ENCODE measurements at places on chromosomes 11 and 22.

DNA sequence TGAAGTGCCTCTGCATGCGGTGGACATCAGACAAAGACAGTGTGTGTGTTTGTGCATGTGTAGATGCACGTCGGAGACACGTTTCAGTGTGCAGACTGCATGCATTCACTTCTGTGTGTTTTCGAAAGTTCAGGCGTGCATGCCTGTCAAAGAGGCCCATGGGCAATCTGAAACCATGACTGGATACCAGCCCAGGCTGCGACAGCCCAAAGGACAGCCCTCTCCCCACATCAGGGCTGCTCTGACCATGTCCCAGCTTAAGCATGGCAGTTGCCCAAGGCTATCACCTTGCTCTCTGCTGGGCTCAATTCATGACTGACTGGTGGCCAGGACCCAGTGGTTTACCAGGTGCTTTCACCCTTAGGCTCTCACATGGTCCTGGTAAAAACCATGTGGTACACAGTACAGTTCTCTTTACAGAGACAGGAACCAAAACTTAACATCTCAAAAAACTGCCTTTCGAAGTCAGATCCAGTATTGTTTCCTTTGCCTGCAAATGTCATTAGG is 423.7 kb upstream of the CADM1 start:
- DNase-seq = no peak

- DNase-seq = no peak
Observed at GRCh38 chr22:36337365-36338130, 50.2 kb downstream of the MYH9 start.

DNA sequence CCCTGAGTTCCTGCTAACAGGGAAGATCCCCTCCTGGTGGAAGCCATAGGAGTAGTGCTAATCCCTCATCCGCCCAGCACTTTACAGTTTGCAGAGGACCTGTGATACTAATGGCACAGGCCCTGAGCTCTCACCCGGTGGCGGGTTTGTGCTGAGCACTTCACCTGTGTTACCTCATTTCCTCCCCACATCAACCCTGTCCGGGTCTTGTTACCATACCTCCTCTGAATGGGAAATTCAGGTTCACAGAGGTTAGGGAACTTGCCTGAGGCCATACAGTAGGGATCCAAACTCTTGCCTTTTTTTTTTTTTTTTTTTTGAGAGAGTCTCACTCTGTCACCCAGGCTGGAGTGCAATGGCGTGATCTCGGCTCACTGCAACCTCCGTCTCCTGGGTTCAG is 25.2 kb downstream of the CAPN1 start:
- no peak for DNase-seq

DNA sequence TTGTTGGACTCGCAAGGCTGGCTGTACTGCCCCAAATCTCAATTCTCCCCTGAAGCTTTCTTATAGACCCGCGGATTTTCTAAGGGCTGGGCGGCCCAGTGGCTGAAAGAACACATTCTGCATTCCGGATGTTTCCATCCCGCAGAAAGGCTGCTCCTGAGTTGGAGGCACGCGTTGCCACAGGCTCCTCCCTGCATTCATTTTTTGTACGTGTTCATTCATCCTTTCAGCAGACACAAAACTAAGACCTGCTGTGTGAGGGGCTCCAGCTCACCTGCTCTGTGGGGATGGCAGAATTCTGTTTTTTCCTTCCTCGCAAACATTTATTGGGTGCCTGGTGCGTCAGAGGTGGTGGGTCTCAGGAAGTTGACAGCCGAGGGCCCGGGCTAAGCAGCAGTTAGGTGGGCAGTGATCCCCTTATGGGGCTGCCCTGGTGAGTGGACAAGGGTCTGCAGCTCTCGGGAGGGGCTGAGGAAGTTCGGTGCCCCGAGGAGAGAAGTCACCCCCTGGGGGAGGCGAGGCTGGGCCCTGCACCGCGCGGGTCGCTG is 23.7 kb downstream of the SHANK3 start:
- no peak for DNase-seq

GRCh38 chr11:23644443-23644842 is 784.2 kb upstream of the CCDC179 start:
- no peak for DNase-seq

DNA sequence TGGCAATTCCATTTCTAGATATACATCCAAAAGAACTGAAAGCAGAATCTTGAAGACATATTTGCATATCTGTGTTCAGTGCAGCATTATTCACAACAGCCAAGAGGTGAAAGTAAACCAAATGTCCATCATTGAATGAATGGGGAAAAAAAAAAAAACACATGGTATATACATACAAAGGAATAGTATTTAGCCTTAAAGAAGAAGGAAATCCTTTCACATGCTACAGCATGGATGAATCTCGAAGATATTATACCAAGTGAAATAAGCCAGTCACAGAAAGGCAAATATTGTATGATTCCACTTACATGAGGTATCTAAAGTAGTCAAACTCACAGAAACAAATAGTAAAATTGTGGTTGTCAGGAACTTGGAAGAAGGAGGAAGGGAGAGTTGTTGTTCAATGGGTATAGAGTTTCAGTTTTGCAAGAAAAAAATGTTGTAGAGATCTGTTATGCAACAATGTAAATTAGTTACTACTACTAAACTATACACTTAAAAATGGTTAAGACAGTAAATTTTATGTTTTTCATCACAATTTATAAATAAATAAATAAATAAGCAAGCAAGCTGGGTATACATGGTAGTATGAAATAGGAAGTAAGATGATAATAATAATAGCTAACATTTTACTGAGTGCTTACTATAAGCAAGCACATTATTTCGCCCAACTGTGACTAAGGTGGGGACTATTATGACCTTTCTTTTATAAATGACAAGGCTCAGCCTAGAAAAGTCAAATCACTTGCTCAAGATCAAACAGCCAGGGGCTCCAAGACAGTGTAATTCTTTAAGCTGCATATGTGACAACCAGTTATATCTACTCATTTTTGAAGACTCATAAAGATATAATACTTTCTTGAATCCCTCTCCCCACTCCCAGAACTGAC is 50.0 kb downstream of the FAM168A start:
- DNase-seq = no peak

DNA sequence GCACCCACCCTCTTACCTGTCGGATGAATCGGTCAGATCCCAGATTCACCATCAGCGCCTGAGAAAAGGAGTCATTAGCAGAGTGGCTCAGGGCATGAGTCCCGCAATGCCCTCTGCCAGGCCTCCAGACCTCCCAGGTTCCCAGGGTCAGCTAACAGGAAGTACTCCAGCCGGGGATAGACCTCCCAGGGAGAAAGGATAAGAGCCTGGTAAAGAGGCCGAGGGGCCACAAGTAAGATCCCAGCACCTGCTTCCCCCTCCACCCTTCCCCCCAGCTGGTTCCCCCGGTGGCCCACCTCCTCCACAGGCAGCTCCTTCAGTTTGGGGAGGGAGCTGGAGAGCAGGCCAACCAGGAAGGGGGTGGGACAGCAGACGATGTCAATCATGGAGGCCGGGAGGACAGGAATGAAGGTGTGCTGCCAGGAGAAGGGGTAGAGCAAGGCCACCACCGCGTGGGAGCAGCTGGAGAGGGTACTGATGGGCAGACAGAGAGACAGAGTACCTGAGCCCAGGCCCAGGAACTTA is 16.4 kb downstream of the RPL27A start:
- no peak for DNase-seq

DNA sequence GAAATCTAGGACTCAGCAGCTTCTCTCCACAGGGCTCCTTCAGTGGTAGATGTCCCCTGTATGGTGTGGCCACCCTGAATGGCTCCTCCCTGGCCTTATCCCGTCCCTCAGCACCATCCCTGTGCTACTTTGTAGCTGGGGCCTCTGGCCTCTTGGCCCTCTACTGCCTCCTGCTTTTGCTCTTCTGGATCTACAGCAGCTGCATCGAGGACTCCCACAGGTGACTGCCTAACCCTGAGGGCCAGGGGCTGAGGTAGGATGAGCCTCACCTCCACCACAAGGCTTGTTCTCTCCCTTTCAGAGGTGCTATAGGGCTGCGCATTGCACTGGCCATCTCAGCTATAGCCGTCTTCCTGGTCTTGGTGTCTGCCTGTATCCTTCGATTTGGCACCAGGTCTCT is 1.8 kb downstream of the TMEM179B start:
- no peak for DNase-seq

DNA sequence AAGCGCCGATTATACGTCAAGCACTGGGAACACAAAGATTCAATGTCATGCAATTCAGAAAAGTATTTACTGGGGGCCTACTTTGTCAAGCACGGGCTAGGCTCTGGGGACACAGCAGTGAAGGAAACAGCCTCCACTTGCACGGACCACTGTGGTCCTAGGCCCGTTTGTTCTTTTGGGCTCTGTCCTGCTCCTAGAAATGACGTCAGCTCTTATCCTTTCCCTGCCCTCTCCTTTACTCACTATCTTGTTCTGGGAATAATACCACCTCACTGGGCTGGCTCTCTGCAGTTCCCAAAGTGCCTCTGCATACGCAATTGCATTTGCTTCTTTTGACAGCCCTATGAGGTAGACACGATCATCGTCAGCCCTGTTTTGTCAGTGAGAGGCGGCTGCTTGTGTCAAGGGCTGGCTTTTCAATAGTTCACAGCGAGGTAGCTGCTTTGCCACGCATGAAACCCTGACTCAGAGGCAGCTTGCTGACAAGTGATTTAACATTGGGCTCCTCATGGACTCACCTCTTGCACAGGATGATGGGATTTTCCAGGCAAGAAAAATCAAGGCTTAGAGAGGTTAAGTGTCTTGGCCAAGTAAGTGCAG is 22.9 kb upstream of the IGSF22 start:
- no peak for DNase-seq

DNA sequence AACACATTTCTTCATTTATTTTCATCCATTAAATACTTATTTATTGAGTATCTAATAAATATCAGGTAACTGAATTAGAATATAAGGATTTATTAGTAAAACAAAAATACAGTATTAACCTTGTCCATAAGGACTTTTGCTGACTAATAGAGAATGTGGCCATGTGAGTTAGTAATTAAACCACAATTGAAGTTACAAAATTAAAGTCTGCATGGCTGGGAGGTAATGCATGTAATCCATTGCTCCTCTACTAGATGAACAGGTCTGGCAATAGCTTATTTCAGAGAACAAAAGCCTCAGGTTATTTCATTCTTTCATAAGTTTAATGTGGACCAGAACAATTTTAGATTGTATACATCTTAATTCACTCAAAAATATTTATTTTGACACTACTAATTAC is 9.9 kb upstream of the CARD18 start:
- no peak for DNase-seq

DNA sequence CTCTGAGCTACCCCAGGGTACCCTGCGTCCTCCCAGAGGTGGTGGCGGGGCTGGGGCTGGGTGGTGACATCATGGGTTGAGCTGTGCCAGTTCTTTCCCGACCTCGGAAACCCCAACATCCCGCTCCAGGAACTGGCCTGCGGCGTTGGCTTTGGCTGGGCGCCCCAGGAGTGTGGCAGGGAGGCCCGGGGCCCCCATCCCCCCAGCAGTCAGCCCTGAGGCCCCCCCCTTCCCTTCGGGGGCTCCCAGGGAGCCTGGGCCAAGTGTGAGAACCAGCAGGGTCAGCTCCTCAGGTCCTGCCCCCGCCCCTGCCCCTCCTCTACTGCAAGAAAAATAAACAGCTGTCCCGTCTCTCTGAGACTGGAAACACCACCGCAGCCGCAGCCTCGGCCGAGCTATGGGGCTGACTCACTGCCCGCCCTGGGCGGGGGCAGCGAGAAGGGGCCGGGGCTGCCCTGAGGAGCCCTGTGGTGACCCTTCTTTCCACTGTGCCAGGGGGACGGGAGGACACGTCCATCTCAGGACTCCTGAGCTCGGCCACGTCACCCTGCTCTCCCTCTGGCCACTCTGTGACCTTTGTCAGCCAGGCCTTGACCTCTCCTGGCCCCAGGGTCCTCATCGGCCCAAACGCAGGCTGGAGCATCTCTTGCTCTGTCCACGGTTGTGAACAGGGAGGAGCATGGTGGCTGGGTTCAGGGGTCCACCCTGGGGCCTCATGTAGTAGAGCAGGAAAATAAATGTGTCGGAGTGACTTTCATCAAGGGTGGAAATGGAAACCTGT is 73.4 kb downstream of the WNT7B start:
- DNase-seq = no peak

GRCh38 chr11:57545883-57546282 is 8.5 kb downstream of the SMTNL1 start:
- DNase-seq = no peak

Measured in CD4-positive, alpha-beta T cell treated with Interleukin-10 for 1 hour (primary cell).